ENCODE measurements at places on chromosomes 1 and 21.

DNA sequence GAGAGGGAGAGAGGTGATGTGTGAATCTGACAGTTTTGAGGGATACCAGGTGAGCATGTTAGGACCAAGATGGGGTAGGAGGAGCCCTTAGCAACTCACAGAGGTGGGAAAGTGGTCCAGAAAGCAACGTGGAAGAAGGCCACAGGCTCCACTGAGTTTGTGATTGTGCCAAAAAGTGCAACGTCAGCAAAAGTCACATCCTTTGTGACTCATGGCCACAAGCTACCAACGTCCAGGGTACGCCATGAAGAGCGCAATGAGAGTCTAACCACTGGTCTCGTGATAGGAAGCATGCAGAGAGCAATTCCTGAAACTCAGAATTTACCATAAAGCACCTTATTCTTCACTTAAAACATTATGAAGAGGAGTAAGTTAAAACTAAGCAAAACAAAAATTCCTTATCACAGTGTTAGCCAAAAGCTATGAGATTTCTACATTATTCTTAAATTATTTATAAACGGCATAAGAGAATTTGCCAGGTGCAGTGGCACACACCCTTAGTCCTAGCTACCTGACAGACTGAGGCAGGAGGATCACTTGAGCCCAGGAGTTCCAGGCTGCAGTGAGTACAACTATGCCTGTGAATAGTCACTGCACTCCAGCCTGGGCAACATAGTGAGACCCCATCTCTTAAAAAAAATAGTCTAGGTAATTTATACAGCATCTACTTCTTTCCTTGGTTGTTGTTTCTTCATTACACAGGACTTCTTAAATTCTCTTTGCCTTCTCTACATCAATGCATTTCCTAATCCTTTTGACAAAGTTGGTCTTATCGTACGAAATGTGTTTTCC, 55.2 kb downstream of the COLGALT2 start:
- DNase-seq = no peak

DNA sequence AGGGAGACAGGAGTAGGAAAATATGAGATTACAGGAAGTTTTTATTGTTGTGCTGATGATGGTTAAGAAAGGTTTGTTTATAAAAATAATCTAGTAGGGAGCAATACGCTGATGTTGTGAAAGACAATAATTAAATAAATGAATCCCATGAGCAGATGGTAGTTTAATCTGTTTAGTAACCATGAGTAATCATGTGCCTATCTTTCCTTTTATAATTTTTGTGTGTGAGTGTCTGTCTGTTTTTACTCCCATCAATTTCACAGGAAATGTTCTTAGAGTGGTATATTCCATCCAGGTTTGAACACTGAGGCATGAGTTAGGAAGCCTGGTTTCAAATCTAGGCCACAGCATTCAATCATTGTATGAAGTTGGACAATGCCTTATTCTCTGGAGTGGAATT, 180.5 kb downstream of the OLFM3 start:
- DNase-seq = no peak

- no peak for DNase-seq
Measured at GRCh38 chr1:196143602-196144342, 464.5 kb downstream of the KCNT2 start.

GRCh38 chr1:150226486-150226885, 9.4 kb downstream of the ANP32E start:
- no peak for DNase-seq

- no peak for DNase-seq
Measured at GRCh38 chr1:5917281-5917590, 75.0 kb downstream of the NPHP4 start.
